ENCODE measurements at places on chromosomes 5 and 9. TPM values are rescaled to one million over a fixed set of nuclear protein-coding genes. Genes with fewer than 3 reads are reported as not detected.

The TNFSF8 gene
- not detected for total RNA-seq

DNA sequence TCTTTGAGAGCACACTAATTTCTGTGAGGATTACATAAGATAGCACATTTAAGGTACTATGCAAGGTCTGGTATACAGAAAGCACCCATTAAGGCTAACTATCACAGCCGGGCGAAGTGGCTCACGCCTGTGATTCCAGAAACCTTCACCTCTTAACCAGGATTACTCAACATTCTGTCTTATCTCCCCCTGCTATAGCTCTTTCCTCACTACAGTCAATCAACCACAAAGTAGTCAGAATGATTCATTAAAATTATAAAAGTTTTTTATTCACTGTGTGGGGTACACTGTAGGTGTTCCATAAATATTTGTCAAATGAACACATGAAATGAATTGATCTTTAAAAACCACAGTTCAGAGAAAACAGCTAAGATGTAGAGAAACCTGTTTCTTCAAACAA, 48.7 kb downstream of the CHD1 start:
- DNase-seq: no peak

DNA sequence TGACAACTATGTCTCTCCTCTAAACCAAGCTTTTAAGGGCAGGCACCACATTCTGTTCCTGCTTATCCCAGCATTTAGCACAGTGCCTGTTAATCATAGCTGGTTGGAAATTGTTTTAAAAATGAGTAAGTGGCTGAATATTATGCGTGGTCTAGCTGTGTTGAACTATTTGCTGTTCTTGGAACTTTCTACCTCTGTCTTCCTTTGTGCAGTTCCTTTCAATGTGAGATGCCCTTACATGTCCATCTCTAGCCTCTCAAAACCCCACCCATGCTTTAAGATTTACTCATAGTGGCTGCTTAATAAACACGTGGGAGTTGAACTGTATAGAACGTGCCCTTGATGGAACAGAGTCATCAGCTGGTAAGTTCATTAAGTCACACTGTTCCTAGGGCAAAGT, 34.5 kb downstream of the C9orf57 start:
- DNase-seq: no peak

DNA sequence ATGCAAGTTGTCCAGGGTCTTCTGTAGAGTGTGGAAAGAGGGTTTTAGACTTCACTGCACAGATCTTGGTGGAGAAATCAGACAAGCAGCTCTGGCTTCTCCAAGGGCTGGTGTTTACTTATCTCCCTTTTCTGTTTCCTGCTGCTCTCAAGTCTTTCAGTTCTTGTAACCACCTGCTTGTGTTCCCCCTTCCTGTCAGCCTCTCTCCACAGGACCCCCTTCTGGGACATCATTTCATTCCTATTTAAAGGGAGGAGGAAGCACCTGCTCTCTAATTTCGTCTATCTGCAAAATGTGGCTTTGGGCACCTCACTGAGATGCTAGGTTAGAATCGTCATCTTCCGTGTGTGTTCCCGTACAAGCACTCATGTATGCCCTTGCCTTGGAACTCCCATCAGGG, 636.2 kb downstream of the MTRR start:
- no peak for DNase-seq

- DNase-seq: no peak
Measured at GRCh38 chr5:58752104-58752503, 169.2 kb downstream of the RAB3C start.

DNA sequence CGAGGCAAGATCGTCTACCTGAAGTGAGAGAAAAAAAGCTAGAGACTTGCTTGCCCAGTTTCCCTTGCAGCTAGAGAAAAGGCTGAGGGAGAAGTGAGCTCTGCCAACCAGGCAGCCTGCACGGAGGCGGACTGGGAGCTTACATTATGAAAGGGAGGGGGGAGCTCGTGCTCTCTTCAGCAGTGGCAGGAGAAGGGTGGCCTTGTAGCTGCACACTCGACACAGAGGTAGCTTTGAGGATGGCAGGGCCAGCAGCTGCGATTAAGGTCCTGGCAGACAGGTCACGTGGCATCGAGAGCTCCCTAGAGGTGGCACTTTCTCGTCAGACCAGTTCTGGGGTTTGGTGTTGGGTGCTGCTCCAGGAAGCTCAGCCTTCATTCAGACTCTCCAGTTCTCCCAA, 26.7 kb downstream of the APBA1 start:
- DNase-seq: peak; percentile 62

- DNase-seq: no peak
Measured at GRCh38 chr5:149374801-149375200, 4.3 kb downstream of the IL17B start.

Measured in endodermal cell (in vitro differentiated cells).